ENCODE measurements at places on chromosomes 5 and 9.

DNA sequence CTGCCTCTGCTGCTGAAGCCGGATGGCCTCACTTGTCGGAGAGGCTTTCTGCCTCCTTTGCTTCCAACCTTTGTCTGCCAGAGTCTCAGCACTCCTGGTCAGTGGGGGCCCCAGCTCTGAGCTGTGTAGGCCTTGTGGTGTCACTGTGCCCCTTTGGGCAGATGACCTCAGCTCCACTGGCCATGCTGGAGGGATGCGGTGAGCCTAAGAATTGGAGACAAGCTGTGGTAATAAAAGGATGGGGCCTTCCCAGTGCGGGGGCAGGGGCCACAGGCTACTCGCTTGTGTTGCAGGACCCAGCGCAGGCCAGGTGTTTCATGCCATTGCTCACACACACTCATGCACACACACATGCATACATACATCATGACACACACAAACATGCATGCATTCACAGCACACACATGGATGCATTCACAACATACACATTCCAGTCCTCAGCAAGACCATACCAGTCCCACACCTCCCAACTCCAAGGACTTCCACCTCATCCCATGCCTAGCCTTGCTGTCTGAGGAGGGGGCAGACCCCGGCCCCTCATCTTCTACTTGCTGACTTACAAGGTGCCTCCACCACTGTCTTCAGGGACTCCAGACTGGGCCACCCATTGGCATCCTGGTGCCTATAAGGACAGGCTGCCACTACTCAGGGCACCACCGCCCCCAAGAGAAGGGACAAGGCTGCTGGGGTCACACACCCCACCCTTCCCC is 237.7 kb downstream of the SYK start:
- DNase-seq, result no peak

DNA sequence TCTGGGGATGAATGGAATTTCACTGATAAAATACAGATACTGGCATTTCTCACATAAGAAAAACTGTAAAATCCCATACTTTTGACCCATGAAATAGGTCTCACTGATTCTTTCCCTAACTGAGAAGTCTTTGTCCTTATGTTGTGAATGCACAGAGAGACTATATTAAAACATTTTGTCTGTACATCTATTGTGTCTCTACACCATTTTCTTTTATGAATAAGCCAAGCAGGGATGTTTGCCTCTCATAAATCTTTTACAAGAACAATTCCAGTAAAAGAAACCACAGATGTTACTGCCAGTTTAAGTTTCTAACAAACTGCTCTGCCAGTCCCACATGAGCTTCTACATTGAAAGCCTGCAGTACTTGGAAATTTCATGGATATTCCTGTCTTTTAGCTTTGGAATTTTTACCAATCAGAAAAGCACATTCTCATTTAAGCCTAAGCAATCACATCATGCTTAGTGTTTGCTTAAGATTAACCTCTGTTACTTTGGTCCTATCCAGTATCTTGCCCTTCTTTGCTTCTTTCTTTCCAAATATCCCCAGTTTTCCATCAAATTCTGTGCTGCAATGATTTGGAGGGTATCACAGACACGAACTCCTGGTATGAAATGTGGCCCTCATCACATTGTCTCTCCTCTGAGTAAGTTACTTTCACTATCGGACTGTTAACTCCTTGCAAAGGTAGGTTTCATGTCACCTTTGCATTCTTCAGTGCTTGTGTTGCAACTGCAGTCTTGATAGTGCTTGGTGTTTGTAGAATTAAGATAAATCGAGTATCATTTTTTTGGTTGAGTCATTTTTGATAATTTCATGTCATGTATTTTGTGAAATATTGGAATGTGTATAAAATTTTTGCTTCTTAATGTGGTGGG is 415.1 kb upstream of the ADAMTSL1 start:
- DNase-seq, result no peak

GRCh38 chr5:12624776-12625560 is 720.7 kb upstream of the CTNND2 start:
- no peak for DNase-seq

DNA sequence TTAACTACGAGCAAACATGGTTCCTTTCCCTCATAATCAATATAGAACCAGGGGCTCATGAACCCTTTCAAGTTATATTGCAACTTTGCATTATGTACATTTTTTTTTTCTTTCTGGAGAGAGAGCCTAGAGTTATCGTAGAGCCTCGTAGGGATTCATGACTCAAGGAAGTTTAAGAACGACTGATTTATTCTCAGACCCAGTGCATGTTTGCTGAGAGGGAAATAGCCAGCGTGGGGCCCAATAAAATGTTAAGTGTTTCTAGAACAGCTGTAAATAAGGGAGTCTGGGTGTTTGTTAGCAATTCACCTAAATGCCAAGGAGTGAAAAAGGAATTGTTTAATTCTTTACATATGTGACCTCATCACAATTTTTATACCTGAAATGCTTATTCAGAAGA is 119.0 kb upstream of the KLF9 start:
- DNase-seq, result no peak

- DNase-seq, result no peak
Measured at GRCh38 chr5:163463063-163463435, 2.6 kb downstream of the HMMR start.

GRCh38 chr5:134227259-134227658 is 1.4 kb upstream of the PPP2CA start:
- DNase-seq, result no peak

GRCh38 chr5:126341906-126342630 is 81.1 kb upstream of the GRAMD2B start:
- no peak for DNase-seq

GRCh38 chr9:116990592-116990991 is 303.5 kb downstream of the TRIM32 start:
- no peak for DNase-seq

DNA sequence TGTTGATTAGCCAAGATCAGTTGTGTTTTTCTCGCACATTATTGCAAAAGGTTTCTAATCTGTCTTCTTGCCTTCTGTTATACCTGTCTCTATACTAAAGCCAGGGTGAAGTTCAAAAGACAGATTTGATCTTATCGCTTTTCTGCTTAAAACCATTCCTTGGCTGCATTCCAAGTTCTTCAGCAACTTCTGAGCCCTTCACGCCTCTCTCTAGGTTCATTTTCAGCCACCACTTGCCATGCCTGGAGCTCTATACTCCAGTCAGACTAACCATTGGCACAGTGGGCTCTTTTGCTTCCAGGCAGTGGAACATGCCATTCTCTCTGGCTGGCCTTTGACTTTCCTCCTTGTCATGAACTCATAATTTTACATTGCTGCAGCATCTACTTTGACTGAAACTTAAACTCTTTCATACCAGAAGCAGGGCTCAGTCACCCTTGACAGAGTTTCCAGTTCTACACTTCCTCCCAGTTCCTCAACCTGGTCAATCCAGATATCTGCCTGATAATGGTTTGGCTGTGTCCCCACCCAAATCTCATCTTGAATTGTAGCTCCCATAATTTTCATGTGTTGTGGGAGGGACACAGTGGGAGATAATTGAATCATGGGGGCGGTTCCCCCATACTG is 114.4 kb downstream of the SLC12A2 start:
- no peak for DNase-seq

DNA sequence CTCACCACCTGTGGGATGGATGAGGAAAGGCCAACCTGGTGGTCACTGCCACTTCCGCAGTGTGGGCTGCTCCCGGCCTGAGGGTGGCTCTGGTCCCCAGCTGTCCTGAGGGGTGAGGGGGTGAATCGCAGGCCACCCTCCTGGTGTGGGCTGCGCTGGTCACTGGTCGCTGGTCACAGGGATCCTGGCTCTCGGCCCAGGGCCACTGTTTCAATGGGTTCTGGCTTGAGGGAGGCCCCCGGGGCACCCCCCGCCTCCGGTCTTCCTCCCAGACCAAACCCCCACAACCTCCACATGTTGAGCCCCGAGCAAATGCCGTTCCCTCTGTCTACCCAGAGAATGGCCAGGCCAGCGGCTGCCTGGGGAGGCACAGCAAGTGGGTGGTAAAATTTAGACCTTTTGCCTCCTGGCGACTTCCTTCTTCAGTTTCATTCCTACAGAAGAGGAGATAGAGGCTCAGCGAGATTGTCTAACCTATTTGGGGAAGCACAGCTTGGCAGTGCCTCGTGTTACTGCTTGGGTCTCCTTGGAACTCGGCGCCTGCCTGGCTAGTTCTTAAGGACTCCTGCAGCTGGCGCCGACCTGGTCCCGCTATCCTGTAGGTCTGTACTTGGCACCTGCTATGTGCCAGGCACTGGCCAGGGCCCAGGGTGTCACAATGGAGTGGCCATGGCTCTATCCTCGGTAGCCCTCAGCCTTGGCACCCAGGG is 48.2 kb downstream of the RXRA start:
- DNase-seq, result no peak

GRCh38 chr9:3698076-3698475 is 172.3 kb upstream of the RFX3 start:
- no peak for DNase-seq

- no peak for DNase-seq
Measured at GRCh38 chr5:90381213-90381929, 28.2 kb downstream of the CETN3 start.

DNA sequence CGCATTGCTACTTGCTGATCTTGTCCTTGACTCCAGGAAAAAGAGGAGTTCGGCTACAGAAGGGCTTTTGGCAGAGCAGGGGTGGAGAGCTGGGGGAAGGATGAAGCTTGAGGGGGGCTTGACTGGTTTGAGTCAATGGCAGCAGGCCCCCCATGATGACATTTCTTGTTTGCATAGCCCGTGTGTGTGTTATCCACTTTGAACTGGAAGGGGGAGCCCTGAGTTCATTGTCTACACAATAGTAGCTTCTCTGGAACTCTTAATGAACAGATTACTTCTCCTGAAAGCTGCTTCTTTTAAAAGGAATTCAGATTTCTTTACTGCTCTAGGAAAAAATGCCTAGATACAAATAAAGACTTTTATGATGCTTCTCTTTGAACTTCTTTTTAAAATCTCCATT is 2.3 kb downstream of the IFNB1 start:
- no peak for DNase-seq

DNA sequence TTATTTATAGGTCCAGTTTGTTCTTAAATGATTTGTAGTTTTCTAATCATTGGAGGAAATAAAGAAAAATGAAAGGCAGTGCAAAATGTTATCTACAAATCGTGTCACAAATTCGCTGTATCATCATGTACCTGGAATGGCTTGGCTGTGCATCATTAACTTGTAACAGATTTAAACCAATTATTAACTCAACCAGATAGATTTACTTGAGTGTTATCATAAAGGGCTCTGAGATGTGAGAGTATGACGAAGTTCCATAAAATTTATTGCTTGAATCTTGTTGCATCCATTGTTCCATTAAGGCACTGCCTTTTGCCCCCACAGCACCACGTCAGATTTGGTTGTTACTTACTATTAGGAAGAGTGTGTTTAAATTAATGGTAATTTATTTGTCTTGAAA is 23.5 kb downstream of the PCSK5 start:
- DNase-seq, result no peak

DNA sequence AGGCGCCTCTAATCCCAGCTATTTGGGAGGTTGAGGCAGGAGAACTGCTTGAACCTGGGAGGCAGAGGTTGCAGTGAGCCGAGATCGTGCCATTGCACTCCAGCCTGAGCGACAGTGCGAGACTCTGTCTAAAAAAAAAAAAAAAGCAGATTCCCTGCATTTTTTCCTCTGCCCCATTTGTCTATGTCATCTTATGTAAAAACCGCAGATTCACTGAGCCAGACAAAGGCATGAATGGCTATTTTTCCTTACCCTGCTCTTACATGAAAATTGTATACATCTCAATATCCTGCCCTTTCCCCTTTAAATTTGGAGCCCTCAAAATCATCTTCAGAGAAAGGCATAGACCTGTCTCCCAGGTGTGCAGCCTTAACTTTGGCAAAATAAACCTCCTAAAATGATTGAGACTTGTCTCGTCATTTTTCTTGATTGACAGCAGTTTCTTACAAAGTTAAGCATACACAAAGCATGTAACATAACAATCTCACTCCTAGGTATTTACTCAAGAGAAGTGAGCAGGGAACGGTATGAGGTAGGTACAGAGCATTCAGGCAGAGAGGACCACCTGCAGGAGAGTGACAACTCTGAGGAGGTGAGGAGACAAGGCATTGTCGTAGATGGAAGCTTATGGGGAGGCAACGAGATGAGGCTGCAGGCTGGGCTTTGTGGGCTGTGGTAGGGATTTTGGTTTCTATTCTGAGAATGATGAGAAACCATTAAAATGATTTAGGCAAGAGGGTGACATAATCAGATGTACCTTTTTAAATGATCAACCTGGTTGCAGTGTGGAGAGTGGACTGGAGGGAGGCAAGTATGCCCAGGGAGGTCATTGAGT is 65.7 kb upstream of the IL6ST start:
- DNase-seq, result no peak

GRCh38 chr9:134611046-134611445 is 30.6 kb upstream of the COL5A1 start:
- no peak for DNase-seq

DNA sequence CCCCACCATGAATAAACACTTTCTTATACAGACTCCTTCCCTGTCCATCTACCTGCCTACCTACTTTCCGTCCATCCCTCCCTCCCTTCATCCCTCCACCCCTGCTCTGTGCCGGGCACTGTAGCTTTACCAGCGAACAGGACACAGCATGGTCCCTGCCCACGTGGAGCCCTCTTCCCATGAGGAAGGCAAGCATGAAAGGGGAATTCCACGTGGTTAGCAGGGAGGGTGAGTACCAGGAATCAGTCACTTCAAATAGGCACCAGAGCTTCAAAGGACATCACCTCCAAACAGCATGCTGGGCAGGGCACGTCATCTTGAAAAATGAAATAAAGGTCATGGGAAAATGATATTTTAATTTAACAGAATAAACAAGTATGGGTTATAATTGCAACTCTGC is 35.0 kb upstream of the TDRD7 start:
- DNase-seq, result no peak

DNA sequence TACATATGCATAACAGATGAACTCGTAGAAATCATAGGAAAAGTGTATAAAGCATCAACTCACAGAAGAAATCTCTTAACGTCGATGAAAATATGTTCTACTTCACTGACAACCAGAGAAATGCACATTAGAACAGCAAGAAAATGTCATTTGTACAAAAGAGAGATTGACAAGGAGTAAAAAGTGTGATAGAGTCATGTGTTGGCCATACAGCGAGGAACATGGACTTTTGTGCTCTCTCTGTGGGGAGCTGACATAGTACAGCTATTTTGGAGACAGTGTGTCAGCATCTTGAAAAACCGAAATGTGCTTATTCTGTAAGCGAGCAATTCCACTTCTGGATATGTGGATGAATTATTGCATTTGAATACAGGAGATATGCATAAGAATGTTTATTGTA is 477.9 kb downstream of the ICE1 start:
- no peak for DNase-seq

GRCh38 chr9:78612091-78612490 is 315.2 kb downstream of the PSAT1 start:
- no peak for DNase-seq

- no peak for DNase-seq
Measured at GRCh38 chr9:137044502-137045177, 1.3 kb downstream of the NPDC1 start.

DNA sequence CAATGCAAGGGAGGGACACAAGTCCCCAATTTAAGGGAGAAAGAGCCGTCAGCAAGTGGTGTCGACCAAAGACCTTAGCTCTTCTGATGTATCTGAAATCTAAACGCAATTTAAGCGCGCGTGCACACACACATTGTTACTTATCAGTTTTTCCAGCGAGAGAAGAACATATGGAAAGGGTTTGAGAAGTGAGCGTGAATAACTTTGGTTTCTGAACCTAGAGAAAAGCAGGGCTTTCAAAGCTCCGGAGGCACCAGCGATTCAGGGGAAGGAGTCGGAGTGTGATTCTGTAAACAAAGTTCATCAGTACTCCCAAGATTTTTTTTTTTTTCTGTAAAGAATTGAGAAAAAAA is 191.8 kb downstream of the MEF2C start:
- DNase-seq, result no peak
